Activated T-cell treated with anti-CD3 and anti-CD28 coated beads, Interleukin-2, amount 50 U/mL, for 72 hours (primary cell): ENCODE measurements at places on chromosomes 4 and X. TPM values are rescaled to one million over a fixed set of nuclear protein-coding genes. Genes with fewer than 3 reads are reported as not detected.

- no peak overlapping the region for H3K27ac ChIP-seq
- no peak for DNase-seq
- H3K27me3 ChIP-seq: no peaks in the 10 kb centered on the region
- no peaks in the 10 kb centered on the region for H3K36me3 ChIP-seq
Observed at GRCh38 chr4:168434993-168435392, 45.3 kb downstream of the DDX60L start.

GRCh38 chr4:113564493-113564892, 197.0 kb downstream of the CAMK2D start:
- H3K27me3 ChIP-seq: no peaks in the 10 kb centered on the region
- H3K4me3 ChIP-seq: peak overlapping the region; percentile 60
- peak overlapping the region; percentile 69 for H3K27ac ChIP-seq
- no peak for DNase-seq
- H3K4me1 ChIP-seq: peaks cover 40% of the 10 kb centered on the region

DNA sequence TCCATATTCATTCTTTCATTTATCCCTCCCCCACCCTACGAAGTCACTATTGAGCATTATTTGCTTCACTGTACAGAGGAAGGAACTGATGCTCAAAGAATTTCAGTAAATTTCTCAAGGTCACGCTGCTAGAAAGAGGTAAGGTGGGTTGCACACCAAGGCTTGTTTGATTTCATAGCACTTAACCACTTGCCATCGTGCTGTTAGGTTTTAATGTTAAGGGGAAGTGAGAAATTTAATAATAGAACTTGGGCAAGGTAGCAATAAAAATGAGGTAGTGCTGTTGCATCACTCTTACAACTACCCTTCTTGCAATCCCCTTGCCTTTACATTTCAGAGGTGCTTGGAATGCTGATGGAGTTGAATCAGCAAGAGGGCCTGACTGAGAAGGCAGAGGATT, 343.1 kb downstream of the MID1IP1 start:
- no peaks in the 10 kb centered on the region for H3K36me3 ChIP-seq
- peaks cover 39% of the 10 kb centered on the region for H3K27me3 ChIP-seq
- no peak for DNase-seq
- H3K4me1 ChIP-seq: no peaks in the 10 kb centered on the region

ATP8A1 gene
- 51.7 TPM for total RNA-seq

NHSL2 gene
- total RNA-seq: 0.69 TPM
